Thoracic aorta (tissue), 2 donors: ENCODE measurements at places on chromosomes 5 and 9.

DNA sequence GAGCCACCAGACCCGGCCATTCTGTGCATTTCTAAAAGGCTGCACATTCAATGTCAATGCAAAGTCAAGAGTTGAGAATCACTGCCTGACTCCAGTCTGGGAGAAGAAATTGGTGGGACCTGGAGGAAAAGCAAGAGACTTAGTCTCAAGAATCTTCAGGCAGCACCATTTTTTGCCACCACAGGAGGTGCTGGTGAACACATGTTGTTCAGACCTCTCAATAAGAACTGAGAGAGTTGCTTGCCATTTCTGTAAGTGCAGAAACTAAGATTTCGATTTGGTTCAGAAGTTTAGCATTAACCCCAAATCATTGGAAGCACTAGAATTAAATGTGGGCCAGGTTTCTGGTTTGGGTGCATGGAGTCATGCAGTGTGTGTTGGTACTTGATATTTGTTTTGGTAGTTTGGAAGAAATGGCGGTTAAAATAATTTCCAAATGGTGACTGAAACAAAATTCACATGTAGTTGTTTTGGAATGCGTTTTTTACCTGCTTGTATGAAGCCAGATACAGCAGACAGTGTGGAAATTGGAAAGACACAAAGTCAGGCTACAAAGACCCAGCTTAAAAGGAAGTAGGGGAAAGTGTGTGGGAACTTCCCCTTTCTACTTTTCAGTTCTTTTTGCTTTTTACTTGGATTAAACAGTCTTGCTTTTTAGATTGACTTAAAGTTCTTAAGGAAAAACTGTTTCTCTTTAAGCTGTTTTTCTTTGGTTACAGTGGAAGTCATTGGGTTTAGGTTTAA is 20.4 kb downstream of the PDE8B start:
- DNase-seq = no peak

- no peak for DNase-seq
These were observed 25.4 kb downstream of the ADAMTS2 start for GRCh38 chr5:179319741-179320281.

- DNase-seq = no peak
These were observed 111.8 kb upstream of the LHFPL2 start for GRCh38 chr5:78760366-78760765.

- no peak for DNase-seq
These were observed 60.2 kb downstream of the SLC22A5 start for GRCh38 chr5:132429463-132430440.

- no peak for DNase-seq
These were observed 1.8 kb downstream of the HCN1 start for GRCh38 chr5:45694255-45694814.

- no peak for DNase-seq
These were observed 45.2 kb upstream of the ANKRD55 start for GRCh38 chr5:56278335-56278753.
